ENCODE measurements at places on chromosomes 6 and 20.

- DNase-seq = no peak
These were observed 151.5 kb downstream of the CD24 start for GRCh38 chr6:106823058-106823457.

- no peak for DNase-seq
These were observed at the start of gene SLC29A1 for GRCh38 chr6:44223319-44224028. SLC29A1 (plus strand) TSS chr6:44223595; CDS start chr6:44227314, 3,719 bp downstream.

DNA sequence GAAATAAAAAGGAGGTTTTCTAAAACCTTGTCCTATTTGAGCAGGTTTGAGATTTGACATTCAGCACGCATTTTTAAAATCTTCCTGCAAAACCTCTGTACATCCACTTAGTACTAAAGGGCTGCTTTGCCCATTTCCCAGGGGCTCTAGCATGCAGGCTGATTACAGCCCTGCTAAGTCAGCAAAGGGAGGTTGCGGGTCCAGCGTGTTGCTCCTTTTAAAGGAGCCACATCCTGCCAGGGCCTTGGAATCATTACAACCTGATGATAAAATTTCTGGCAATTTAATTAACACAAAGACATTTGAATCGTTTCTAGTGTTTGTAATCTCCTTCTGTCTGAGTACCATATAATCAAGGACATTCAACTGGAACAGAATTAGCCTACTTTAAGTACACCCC is 455.1 kb upstream of the CITED2 start:
- DNase-seq = no peak

GRCh38 chr6:151900256-151900655 is 92.8 kb downstream of the ESR1 start:
- DNase-seq = no peak

DNA sequence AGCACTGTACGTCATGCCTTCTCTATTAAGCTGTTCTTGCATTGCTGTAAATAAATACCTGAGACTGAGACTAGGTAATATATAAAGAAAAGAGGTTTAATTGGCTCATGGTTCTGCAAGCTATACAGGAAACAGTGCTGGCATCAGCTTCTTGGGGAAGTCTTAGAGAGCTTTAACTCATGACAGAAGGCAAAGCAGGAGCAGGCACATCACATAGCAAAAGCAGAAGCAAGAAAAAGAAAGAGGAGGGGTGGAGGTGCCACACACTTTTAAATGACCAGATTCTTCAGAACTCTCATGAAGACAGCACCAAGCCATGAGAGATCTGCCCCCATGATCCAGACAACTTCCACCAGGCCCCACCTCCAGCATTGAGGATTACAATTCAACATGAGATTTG is 30.1 kb downstream of the CYB5R4 start:
- no peak for DNase-seq

DNA sequence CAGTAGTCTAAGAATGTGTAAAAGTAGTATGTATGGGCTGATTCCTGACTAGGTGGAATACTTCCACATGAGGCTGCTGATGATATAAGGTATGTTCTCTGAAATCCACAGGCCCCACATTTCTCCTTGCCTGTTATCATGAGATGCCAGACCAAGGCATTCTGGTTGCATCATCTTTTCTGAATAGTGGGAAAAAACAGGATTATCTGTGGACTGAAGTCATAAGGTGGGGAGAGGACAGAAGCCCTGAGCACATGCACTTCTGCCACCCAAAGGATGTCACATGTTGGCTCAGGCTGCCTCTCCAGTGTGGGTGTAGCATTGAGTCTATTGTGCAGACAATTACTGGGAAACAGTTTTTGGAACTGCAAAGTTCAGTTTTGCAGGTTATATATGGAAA is 184.5 kb upstream of the RAB32 start:
- DNase-seq = no peak

GRCh38 chr6:158847786-158848185 is 28.6 kb upstream of the EZR start:
- no peak for DNase-seq

DNA sequence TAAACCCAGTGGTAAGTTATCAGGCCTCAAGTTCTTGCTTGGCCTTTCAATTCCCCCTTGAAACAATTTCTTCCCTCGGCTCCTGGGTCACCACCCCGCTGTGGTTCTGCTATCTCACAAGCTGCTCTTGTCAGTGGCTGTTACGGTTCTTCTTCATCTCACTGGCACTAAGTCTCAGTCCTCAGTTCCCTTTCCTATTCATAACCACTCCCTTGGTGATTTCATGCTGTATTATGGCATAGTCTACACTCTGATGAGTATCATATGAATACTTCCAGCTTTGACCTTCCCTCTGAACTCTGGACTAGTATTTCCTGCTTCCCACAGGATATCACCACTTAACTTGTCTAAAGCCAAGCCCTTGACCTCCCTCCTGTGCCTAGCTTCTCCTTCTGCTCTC is 7.9 kb downstream of the TAAR1 start:
- DNase-seq = peak; percentile 41

- DNase-seq = no peak
These were observed 26.1 kb downstream of the PTPN1 start for GRCh38 chr20:50536333-50536732.

DNA sequence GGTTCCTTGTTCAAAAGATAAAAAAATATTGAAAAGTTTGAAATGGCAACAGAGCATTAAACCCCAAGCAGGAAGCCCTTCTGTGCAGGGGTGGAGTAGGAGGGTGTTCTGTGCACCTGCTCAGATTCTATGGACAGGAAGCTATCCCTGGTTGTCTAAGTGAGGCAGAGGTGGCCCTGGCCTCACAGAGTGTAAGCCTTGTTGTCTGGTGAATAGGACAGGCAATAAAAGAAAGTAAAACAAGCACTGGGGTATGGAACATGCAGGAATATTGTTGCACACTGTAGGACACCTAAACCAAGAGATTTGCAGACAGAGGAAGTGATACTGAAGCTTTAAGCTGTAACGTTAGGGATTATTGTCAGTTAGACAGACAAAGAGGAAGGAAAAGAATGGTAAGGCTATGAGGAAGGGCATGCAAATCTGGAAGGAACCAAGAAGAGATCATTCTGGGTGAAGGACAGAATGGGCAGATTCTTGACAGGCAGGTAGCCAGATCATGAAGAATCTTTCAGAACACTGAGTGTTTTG is 66.8 kb downstream of the TBC1D7 start:
- DNase-seq = peak; percentile 77

- DNase-seq = no peak
These were observed 13.2 kb downstream of the TMEM74B start for GRCh38 chr20:1171461-1172093.

- no peak for DNase-seq
These were observed 4.1 kb upstream of the IFT52 start for GRCh38 chr20:43586641-43587040.
